LNCaP clone FGC (cell line): ENCODE measurements at places on chromosomes 7 and 10.

DNA sequence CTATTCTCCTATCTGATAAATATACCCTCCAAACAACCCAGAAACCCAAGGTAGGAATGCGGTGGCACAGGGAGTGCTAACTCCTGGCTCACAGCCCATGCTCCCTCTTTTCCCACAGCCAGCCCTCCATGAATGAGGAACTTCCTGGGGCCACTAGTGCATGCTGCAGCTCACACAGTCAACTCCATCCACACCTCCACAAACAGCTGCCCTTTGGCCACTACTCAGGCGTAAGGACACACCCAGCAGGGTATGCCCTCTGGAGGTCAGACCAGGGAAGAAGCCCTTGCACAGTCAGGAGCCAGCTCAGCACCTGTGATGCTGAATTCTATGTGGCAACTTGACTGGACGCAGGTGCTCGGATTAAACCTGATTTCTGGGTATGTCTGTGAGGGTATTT, 85.2 kb upstream of the PIK3CG start:
- no peak for DNase-seq

DNA sequence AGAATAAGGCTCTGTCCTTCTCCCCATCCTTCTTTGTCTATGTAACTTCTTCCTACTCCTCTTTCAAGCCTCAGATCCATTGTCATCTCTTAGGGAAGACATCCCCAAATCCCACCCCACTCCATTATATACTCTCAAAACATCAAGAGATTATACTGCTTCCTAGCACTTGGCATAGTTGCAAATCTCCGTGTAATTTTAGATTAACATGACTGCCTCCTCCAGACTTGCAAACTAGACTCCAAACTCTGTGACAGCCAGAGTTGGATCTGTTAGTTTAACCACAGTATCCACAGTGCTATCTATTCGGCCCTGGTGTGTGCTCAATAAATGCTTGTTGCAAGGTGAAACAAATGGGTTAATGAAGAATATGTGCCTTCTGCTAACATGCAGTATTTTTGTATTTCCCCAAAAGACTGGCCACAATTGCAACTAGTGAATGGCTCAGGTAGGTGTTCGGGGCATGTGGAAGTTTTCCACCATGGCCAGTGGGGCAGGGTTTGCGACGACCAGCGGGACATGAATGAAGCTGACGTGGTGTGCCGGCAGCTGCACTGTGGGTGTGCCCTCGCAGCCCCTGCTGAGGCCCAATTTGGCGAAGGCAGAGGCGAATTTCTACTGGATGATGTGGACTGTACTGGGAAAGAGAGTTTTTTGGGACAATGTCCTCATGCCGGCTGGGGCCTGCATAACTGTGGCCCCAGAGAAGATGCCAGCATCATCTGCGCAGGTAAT, 34.5 kb upstream of the C10orf120 start:
- no peak for DNase-seq

DNA sequence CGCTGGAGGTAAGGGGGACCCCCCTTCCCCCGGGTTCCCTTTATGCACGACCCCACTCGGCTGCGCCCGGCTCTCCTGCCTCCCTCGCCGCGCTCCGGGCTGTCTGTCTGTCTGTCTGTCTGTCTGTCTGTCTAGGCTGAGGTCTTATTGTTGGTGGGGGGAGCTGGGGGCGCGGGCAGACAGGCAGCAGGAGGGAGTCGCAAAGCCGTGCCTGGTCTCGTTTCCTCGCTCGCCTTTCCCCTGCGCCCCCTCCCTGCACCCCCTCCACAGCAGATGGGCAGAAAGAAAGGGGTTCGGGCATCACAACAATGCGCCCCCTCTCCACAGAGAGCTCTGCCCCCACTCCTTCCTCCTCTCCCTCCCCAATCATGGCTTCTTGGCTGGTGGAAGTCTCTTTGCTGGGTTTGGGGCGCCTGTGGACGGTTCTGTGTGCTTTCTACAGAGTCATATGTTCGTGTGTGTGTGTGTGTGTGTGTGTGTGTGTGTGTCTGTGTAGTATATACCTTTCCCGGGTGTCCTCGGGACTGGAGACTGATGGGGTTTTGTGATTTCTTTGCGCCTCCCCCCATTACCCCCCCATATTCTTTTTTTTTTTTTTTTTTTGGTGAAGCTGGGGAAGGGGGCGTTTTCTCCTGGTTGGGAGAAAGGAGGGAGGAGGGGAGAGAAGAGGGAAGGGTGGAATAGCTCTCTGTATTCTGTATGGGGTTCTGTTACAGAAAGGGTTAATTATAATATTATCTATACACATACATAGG, 1.9 kb downstream of the AUTS2 start:
- DNase-seq = no peak

DNA sequence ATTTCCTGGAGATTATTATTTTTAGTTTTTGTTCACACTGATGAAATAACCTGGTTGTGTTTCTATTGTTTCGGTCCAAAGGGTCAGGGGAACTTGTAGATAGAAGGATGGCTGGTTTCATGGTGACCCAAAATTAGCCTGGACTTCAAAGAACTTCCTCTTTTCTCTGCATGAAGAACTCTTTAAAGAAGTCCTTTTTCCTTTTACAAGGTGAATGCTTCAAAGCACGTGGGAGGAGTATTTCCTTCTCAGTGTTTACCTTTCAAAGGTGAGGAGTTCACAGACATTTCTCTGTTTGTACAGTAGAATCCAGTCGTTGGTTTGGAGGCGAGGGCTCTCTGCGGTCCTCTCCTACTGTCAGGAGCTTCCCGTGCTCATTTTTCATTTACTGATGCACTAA, 561.7 kb downstream of the GATA3 start:
- peak; percentile 50 for DNase-seq

GRCh38 chr10:37713642-37714041, 143.8 kb downstream of the ZNF248 start:
- no peak for DNase-seq

- no peak for DNase-seq
These were observed 776.4 kb downstream of the GATA3 start for GRCh38 chr10:8830876-8831275.

DNA sequence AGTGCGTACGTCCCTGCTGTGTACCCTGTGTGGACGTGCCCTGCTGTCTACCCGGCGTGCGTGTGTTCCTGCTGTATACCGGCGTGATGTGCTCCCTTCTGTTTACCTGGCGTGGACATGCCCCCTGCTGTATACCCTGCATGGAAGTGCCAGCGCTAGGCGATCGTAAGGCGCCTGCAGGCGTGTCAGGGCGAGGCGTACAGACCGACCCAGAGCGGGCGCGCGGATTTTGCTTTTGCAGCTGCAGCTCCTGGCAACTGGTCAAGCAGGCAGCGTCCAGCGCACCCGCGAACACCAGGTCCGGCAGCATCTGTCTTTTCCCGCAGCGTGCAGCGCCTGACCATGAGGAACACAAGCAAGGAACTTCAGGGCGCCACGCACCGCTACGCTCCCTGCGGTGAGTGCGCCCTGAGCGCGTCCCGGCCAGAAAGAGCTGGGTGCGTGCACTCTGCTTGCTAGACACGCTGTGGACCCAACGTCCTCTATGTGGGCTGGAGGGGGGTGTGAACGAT, 680 bp downstream of the C7orf57 start:
- no peak for DNase-seq

GRCh38 chr10:124180044-124180745, 86.8 kb upstream of the CHST15 start:
- no peak for DNase-seq

GRCh38 chr7:120554960-120555571, 282.1 kb downstream of the KCND2 start:
- peak; percentile 61 for DNase-seq

DNA sequence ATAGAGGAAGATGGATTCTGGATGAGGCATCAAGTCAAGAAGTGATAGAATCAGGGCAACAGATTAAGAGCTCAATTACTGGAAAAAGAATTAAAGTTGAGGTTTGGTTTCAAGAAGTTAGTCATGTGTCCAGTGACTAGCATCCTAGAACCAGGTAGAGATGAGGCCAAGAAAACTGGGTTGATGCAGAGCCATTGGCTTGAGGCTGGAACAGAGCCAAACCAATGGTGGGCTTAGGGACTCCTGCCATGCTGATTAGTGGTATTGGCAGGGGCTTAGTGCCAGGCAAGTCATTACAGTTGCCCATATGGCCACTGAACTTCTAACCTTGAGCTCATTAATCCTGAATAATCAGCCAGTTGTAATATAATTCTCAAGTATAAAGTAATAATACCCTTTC, 18.5 kb downstream of the ZNF277 start:
- no peak for DNase-seq

DNA sequence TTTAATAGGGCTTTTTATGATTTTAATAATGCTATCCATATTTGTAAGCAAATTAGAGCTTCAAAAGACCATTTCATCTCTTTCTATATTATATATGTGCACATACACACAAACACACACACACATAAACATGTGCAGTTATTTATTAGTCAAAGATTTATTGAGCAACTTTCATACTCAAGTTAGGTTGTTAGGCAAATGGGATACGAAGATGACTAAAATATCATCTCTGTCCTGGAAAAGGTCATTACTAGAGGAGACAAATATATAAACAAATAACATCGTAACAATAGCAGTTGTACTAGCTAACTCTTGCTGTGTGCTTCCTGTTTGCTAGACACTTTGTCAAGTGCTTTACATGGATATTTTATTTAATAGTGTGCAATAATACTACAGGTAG, 307.9 kb downstream of the SNX13 start:
- DNase-seq = no peak

DNA sequence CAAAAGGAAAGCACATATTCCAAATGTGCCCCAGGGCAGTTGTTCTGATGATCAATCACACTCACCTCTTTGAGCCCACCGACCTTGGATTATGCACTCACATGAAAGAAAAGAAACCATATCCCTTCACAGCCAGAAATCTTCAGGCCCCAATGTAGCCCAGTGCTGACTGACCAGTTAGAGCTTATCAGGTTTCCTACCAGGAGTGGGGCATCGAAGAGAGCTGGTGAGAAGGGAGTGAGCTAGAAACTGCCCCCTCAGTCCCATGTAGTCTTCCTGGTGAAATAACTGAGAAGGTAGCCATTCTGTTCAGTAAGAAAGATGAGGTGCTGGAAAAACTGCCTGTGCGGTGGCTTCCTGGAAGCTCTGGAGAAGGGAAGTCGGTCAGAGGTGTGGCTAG, 32.2 kb downstream of the NRCAM start:
- no peak for DNase-seq
